ENCODE measurements at places on chromosomes 1 and 21.
A peak's percentile ranks its signal among the peaks of the same experiment; 100 is the strongest.

DNA sequence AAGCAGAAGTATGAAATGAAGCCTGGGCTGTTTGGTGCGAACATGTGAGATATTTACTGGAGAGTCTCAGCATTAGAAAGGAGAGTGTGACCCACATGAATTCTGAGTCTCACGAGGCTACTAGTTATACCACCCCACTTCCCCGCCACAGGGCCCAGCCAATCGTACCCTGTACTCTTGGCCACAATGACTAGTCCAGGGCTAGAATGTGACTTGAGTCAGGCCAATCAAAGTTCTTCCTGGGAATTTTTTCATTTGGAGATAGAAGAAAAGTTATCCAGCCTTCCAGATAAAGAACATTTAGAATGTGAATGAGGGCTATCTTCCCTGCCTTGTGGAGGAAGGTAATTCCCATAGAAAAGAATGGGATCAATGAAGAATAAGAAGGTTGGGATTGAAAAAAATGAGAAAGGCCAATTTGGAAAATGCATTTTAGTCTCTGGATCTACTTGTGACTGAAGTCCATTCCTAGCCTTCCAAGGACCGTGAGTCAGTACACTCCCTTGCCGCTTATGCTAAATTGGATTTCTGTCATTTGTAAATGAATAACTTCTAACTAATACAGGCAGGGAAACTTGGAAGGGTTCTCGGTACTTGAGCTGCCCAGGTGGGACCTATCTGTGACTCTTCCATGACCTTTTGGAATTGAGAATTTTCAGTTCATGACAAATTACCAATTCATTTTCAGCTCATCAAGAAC lies 12.3 kb upstream of the RIMKLA start:
- DNase-seq: no peak

DNA sequence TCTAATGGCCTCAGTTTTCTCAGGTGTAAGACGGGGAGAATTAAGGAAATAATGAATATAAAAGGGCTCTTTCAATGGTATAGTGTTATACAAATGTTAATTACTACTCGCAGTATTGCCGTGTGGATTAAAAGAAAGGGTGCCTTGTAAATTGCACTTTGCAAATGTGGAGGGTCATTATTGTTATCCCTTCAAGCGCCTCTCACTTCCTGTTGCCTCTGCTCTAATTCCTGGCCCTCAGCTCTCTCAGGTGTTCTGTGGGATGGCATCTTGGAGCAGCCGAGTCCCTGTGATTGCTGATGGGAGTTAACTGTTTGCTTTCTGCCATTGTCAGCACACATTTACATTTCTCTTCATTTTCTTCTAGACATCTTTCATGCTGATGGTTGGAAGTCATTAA lies 7.1 kb upstream of the S100A11 start:
- DNase-seq: no peak

GRCh38 chr1:232696466-232696865 lies 66.5 kb upstream of the SIPA1L2 start:
- no peak for DNase-seq

DNA sequence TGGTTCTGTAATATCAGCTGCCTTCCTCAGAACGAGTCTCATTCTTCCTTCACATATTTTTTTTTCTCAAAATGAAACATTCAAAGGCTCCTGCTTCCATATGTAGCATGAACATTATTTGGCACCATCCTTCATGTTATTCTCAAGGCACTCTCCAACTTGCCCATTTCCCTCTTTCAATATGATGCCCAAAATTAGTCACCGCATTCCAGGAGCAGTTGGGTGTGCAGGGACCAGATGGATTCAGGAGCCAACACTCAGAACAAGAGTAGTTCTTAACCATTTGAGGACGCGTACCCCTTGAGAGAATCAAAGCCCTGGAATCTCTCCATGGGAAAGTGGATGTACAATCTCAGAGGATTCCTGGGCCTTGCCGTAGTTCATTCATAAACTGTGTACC lies 50.3 kb downstream of the KCNK1 start:
- no peak for DNase-seq

- peak; percentile 46 for DNase-seq
Observed at GRCh38 chr1:88061492-88062177, 622.4 kb upstream of the PKN2 start.

DNA sequence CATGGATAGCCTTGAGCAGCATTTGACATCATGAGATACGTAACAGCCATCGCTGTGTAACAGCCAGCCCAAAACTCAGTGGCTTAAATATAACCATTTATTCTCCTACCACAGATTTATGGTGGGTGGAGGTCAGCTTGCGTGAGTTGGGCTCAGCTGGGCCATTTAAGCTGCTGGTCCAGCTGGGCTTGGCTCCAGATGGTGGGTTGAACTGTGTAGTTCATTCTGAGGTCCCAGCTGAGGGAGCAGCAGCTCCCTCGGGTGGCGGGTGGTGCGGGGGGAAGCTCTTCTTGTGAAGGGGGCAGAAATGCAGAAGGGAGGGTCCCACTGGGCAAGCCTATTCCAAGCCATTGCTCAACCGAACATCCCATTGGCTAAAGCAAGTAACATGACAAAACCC lies 75.9 kb downstream of the IGSF21 start:
- DNase-seq: no peak

DNA sequence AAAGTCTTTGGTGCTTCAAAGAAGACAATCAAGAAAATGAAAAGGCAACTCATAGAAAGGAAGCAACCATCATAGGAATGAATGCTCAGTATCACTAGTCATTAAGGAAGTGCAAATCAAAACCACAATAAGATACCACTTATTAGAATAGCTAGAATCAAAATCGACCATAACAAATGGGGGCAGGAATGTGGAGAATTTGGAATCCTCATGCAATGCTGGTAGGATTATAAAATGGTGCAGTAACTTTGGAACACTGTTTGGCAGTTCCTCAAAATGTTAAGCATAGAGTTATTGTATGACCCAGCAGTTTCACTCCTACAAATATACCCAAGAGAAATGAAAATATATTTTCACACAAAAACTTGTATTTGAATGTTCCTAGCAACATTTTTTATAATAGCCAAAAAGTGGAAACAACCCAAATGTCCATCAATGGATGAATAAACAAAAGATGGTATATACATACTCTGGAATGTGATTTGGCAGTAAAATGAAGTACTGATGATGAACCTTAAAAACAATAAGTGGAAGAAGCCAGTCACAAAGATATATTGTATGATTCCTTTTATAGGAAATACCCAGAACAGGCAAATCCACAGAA lies 105.6 kb downstream of the MIS18A start:
- peak; percentile 91 for DNase-seq

DNA sequence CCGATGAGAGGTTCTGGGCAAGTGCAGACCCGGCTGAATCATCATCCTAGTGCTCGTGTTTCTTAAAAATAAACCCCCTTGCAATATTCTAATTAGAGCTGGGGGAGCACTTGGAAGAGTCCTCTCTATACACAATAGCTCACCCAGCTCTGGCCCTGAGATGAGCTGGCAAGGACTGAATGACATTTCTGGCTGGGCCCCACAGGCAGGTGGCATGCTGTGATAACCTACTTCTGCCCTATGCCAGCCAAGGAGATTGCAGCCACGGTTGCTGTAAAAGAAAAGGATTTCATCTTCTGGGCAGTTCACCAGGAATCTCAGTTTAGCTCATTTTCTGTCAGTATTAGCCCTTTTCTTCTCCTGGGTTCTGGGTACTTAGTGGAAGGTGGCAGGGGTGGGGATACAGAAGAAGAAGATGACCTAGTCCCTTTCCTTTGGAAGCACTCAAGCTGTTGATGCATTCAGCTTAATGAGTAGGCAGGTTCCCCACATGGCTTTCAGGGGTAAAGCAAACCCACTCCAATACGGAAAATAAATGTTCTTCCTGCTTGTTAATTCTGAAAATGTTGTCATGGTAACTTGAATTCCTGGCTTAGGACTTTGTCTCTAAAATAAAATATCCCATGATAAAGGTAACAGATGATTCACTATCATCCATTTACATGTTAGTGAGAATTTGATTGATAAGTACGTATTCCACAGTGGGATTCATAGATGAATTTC lies 32.2 kb downstream of the VASH2 start:
- DNase-seq: no peak

DNA sequence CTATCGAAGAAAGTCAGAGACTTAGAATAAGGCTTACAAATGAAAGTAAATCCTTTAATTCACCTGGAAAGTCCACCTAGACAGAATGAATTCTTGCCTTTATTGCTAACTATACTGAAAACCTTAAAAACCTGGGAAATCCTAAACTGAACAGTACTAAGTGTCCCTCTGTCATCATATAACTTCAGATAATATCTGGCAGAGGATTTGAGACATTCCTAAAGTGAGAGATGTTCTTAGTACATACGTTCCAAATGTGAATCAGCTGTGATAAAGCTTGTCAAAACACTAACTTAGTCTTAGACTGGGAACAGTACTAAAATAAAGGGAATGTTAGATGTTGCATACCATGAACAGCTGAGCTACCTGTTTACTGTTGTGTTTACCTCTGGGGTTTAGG lies 121.7 kb downstream of the TNFSF18 start:
- no peak for DNase-seq

- DNase-seq: no peak
Observed at GRCh38 chr1:6794164-6794563, 8.9 kb downstream of the CAMTA1 start.

- no peak for DNase-seq
Observed at GRCh38 chr21:33411949-33412430, 8.8 kb downstream of the IFNGR2 start.

DNA sequence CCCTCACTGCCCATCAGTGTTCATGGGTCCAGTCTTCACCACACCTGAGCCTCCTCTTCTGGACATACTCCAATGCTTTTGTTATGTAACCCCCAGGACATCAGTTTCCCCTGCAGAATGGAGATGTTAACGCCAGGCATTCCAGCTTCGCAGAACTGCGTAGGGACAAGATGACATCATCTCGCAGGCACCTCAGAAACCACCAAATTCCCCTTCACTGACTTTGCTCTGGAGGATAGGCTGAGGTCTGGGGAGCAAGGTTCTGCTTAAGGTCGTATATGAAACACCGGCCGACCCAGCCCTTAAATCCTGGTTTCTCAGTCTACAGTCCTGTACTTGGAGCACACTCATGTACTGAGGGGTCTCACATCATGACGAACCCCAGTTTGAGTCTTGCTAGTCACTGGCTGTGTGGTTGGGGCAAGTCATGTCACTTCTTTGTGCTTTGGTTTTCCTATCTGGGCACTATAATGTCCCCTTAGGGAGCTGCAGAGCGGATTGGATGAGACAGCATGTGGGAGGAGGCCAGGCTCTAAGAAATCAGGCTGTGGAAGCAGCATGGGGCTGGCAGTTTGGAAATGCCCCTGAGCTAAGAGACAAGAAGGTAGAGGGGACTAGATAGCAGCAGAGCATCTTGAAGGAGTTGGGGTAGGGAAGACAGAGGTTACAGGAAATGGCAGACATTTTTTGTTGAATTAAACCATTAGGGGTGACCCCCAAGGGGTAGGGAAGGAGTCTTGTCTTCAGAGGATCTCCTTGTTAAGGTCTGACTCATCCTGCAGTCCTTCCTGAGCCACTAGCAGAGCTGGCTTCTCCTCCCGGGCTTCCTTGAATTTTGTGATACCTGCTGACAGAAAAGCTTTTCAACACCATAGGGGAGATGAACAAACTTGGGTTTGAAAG lies 138.3 kb downstream of the FOXD2 start:
- DNase-seq: no peak

DNA sequence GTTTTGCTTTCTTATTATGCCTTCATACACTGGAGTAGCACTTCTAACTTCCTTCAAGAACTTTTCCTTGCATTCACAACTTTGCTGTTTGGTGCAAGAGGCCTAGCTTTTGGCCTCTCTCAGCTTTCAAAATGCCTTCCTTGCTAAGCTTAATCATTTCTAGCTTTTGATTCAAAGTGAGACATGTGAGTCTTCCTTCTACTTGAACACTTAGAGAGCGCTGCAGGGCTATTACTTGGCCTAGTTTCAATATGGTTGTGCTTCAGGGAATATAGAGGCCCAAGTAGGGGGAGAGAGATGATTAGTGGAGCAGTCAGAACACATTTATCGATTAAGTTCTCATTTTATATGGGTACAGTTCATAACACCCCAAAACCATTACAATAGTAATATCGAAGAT lies 12.4 kb downstream of the ANGEL2 start:
- no peak for DNase-seq

DNA sequence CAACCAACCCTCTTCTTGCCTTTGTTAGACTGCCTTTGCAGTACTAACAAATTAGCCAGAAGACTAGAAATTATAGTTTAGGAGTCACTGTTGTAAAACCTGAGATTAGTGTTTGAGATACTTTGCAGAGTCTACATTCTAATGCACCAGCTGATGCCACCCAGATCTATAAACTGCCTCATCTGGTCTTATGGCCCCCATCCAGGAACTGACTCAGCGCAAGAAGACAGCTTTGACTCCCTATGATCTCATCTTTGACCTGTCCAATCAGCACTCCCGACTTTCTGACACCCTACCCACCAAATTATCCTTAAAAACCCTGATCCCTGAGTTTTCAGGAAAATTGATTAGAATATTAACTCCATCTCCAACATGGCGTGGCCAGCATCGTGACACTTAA lies 334.6 kb downstream of the RGS7 start:
- DNase-seq: no peak

DNA sequence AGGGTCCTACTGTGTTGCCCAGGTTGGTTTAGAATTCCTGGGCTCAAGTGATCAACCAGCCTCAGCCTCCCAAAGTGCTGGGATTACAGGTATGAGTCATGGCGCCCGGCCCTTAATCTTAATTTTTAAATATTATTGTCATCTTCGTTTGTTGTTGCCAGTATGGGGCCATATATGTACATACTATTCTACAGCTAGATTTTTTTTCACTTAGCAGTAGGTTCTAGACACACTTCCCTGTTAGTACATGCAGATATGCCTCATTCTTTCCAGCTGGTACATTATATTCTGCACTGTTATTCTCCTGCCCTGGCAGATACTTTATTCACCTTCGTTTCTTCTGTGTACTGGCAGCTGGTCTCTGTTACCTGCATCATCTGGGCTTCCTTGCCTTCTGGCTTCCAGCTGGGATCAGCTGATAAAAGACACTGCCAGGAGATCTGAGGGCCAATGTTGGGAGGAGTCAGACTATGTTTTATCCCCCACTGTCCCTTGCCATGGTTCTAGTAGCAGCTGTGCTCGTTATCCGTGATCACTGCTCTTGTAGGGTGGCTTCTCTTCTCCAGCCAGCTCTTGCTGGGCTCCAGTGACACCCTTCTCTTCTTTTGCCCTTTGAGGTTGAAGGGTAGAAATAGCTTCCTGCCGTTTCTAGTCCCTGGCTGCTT lies 24.7 kb downstream of the ST3GAL3 start:
- DNase-seq: no peak

DNA sequence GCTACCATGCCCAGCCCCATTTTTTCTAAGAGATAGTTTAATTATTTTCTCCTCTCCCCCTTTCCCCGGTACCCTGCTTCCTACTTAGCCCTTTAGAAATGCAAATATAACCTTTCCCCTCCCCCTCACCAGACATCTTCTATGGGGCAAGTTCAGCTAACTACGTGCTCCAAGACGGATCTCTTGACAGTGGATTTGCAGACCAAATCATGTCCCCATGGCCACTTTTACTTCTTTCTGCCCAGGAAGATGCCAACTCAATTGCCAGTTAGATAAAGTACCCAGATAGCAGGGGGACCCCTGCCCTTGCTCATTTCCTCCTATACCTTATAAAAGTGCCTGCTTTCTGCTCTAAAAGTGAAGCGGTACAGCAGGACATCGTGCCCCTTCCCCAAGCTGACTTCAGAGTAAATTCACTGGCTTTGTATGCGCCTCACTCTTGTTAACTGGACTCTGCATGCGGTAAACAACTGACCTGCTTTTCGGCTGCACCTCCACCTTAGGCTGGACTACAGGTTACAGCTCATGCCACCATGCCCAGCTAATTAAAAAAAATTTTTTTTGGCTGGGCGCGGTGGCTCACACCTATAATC lies 7.4 kb downstream of the DNAJC11 start:
- no peak for DNase-seq
